T47D (cell line): ENCODE measurements at places on chromosomes 7 and 10.
A peak's percentile ranks its signal among the peaks of the same experiment; 100 is the strongest.

GRCh38 chr10:102131286-102132170, 1.3 kb upstream of the PPRC1 start:
- DNase-seq = no peak

DNA sequence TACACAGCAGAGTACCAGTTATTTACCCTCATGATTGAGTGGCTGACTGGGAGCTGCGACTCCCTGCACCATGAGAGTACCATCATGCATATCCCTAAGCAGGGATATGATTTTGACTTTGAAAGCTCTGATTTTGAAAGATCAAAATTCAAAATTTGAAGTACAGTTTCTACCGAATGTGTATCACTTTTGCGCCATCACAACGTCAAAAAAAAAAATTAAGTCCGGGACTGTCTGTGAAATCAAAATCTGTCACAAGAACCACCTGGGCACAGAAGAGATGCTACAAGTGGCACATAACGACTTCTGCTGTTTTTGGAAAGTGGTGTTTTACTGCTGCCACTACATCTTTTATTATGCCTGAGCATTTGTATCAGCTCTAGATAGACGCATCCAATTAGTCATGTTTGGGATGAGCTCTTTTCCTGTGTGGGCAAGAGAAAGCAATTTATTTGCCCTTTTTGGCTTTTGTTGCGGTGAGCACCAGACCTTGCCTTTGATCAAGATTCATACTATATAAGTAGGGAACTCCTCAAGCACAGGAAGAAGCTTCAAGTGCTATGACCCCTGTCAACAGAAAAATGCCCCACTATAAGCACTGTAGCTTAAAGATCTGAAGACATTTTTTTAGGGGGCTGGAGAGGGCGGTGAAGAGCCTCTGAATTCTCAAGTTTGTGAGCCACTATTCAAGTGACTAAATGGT, 10.7 kb downstream of the MTPN start:
- no peak for DNase-seq

DNA sequence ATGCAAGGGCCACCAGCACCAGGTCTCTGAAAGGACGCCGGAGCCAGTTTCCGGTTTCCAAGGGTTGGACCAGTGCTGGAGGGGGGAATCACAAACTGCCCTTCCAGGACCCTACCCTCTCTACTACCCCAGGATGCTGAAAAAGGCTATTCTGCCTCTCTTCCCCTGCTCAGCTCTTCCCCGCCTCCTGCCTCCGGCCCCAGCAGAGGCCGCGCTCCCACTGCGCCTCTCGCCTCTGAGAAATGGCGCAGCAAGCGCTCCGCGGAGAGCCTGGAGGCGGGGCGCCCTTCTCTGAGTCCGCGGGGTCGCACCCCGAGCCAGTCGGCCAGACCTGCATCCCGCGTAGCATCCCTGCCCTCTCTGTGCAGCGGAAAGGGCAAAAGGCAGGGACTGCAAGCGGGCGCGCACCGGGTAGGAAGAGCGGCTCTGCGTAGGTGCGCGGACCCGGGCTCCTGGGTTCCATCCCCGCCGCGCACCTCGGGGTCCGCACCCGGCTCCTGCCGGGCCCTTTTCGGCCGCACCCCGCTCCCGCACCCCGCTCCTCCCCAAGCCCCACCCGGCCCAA, 476 bp upstream of the RET start:
- DNase-seq = peak; percentile 14

DNA sequence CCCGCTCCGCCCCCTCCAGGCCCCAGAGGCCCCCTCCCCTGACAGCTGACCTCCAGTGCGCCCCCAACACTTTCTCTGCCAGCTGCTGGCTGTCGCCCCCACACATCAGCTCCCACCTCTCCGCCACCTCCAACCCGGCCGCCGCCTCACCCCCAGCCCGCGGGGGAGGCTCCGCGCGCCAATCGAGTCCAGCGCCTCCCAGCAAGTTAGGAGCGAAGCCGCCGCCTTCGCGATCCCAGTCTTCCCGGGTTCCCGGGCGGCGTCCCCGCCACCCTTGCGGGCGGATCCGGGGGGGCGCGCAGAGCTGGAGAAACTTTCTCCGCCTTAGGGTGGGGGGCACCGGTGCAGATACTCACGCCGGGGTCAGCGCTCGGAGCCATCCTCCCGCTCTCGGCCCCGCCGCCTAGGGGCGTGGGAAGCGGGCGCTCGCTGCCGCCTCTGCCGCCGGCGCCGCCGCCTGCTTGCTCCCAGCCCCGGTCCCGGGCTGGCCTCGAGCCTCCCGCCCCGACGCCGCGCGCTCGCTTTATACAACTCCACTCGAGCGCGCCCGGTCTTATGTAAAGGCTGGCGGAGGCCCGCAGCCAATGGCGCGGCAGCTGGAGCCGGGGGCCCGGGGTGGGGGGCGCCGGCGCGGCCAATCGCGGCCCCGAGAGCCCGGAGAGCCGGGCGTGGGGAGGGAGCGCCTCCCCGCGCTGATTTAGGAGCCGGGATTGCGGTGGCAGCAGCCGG, at the start of gene CRTAC1:
CRTAC1 (minus strand) TSS at position 529 of the 729 bp plus-strand sequence; CDS start at position 380, 149 bp downstream.
- no peak for DNase-seq

DNA sequence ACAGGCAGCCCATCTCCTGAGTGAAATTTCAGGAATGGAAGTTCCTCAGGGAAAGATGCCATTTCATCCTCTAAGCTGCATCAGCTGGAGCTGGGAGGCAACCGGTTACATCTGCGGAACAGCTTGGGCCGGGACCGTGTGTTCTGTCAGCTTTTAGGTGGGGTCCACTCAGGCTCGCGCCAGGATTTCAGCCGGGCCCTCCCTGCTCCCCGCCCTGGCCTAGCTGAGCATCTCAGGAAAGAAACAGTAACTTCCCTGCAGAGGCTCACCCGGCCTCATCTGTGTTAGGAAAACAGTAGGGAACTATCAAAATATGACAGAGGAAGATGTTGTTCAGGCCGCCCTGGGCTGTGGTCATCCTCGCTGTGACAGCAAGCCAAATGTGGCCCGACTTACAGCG, 110.4 kb downstream of the TRIL start:
- no peak for DNase-seq

GRCh38 chr10:78931321-78932053, 137.3 kb upstream of the ZMIZ1 start:
- DNase-seq = no peak

- no peak for DNase-seq
Observed at GRCh38 chr10:70074165-70074564, 21.5 kb downstream of the MACROH2A2 start.

DNA sequence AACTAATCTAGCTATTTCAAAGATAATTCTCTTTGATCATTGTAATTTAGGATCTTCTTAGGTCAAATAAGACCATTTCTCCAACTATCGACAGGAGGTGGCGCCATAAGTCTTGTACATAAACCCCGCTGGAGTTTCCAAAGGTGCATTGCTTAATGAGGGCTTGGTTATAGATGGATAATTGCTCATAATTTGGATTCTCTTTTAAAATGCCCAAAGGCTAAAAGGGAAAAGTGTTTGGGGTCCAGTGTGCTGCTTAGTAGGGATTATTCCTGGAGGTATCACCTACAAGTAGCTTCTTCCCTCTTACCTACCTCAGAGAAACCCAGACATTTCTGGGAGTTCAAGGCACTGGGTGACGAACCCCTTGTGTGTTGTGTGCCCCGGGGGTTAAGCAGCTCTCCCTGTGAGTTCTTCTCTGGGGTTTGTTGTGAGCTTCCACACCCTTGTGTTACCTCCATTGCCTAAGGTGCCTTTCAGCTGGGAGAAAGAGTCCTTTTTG, 75.2 kb downstream of the PAXIP1 start:
- DNase-seq = peak; percentile 86

DNA sequence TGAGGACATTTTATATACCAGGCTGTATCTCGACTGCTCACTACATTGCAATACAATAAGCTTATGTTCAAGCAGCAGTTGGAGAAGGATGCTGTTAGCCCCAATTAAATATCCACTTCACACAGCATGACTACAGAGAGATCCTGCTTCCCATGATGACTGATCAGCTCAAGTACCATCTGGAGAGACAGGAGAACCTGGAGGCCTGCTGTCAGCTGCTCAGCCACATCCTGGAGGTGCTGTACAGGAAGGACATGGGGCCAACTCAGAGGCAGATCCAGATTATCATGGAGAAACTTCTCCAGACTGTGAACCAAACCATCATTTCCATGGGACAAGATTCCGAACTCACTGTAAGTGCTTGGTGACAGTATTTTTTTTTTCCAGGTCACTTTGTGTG, 22.5 kb downstream of the RNF133 start:
- no peak for DNase-seq

- DNase-seq = no peak
Observed at GRCh38 chr10:97062046-97062445, 123.7 kb downstream of the SLIT1 start.

DNA sequence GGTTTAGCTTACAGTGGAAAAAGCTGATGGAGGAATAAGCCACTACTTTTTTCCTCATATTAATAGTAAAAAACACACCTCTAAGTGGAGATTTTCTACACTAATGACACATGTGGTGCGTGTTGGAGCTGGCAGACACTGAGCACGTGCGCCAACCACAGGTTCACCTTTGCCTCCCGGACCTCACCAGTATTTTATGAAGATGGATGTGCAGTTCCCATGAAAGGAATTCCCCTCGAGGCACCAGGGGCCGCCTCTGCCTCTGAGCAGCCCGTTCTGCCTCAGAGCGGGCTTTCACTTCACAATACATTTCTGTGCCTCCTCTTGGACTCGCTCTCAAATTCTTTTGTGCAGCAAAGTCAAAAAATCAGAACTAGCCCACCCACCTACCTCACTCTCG, 477.5 kb upstream of the ADARB2 start:
- no peak for DNase-seq

DNA sequence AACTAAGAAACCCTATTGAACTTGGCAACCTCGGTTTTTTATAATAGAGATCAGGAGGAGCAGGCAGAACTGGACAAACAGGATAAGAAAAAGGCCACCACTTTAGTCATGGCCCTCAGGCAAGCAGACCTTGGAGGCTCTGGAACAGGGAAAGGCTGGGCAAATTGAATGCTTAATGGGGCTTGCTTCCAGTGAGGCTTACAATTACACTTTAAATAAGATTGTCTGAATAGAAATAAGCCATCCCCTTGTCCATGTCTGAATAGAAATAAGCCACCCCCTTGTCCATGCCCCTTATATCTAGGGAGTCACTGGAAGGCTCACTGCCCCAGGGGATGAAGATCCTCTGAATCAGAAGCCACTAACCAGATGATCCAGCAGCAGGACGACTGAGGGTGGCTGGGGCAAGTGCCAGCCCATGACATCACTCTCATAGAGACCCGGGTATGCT, 40.6 kb downstream of the AKR1B15 start:
- DNase-seq = peak; percentile 74

DNA sequence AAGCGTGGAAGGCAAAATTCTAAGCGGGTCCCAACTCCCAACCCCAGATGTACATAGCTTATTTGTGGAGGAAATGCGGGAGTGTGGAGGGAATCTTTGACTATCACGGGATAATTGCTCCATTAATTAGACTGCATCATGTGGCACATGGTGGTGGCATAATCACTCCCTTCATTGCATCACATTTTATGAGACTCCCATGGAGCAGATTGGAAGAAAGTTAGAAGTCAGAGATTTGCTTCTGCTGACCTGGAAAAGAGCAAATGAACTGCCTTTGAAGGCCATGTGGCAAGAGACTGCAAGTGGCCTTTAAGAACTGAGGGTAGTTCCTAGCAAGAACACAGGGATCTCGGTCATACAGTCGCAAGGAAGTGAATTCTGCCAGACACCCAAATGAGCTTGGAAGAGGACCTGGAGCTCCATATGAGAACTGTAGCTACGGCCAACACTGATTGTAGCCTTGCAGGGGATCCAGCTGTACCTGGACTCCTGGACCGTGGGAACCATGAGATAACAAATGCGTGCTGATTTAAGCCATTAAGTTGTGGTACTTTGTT, 37.1 kb upstream of the ITGB1 start:
- no peak for DNase-seq

- no peak for DNase-seq
Observed at GRCh38 chr10:33134011-33134751, 176.2 kb upstream of the ITGB1 start.

- DNase-seq = no peak
Observed at GRCh38 chr10:32501906-32502305, 56.0 kb downstream of the CCDC7 start.

- no peak for DNase-seq
Observed at GRCh38 chr7:19312416-19312815, 167.2 kb upstream of the FERD3L start.

DNA sequence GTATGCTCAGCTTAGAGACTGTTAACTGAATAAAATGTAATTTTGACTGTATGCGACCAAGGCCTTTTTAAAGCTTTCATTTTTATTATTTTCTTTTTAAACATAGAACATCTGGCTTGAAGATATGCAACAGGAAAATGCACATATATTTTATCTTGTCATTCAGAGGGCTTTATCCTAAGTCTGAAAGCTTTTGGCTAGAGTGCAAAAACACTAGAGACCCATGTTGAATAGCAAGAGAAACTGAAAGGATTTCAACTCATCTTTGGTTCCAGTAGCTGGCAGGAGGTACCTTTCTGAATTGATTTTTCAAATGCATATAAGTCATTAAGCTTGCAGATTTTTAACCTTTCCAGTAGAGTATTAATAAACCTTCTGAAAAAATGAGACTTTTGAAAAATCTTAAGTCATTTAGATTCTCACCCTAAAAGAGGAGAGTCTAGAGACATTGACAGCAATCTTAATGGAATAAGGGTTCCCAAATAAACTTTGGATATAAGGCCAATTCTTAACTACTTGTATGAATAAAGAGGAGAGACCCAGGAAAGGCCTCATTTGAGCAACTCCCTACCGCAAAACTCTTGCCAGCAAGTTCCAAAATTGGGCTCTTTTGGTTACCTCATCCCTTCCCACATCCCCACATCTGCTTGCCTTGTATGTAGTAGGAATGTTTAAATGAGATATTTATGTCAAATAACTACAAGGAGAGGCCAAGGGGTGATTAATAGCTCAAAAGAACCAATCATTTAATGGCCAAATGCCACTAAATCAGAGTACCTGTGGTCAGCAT, 454.4 kb downstream of the HTR7 start:
- DNase-seq = no peak

GRCh38 chr10:128525936-128526335, 399.7 kb upstream of the MKI67 start:
- DNase-seq = no peak

- DNase-seq = peak; percentile 71
Observed at GRCh38 chr7:101602484-101603241, 26.4 kb downstream of the MYL10 start.

DNA sequence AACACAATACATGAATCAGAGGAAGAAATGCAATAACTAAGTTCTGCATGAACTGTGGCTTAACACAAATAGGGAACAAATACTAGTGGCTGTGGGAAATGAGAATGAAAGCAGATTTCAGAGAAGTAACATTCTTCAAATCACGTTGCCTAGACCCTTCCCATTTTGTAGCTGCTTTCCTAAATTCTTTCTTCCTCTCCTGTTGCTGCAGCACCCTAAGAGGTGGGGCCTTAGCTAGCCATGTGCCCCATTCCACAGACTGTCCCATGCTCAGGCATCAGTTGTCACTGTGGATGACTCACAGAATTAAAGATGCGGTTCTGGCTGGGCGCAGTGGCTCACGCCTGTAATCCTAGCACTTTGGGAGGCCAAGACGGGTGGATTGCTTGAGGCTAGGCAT, 704.7 kb upstream of the C7orf33 start:
- no peak for DNase-seq

DNA sequence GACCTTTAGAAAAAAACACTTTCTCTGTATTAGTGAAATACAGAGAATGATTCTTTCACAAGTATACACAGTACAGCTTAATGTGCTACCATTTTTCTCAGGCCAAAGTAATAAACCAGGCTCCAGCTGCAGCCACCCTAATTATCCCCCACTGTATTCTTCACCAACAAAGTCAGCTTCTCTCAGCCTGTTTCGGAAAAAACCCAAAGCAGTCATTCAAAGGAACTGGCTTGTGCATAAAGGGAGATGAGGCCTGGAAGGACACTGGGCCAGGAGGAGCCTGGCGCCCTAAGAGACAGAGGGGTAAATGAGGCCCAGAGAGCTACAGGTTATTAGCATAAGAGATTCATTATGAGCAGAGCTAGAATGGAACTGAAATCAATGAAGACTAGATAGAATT, 9.2 kb downstream of the USP54 start:
- DNase-seq = no peak
